ENCODE measurements at places on chromosomes 1 and 21.

DNA sequence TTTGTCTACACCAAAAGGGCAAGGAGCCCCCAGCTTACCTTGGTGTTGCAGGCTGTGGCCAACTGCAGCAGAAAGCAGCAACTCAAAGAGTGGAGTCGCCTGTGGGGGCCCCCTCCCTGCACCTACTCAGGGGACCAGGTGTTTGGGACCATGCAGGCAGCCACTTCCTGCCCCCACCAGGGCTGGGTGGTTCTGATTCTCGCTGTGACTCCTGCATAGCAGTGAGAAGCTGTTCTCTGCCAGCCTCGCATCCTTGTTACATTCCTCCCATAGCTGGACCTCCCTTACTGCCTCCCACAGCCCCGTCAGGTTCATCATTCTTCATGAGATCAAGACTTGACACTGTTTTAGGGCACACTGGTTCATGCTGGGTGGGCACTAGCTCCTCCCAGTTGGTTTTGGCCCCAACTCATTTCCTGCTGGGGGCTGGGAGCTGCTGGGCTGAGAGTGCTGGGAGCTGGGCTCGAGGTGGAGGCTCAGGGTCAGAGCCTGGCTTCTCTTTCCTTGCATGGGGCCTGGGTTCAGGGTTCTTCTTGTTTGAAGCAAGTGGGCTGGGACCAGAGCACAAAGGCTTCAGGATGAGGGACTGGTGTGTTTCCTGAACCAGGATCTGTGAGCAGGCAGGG lies 146.9 kb upstream of the C1orf174 start:
- no peak for DNase-seq

DNA sequence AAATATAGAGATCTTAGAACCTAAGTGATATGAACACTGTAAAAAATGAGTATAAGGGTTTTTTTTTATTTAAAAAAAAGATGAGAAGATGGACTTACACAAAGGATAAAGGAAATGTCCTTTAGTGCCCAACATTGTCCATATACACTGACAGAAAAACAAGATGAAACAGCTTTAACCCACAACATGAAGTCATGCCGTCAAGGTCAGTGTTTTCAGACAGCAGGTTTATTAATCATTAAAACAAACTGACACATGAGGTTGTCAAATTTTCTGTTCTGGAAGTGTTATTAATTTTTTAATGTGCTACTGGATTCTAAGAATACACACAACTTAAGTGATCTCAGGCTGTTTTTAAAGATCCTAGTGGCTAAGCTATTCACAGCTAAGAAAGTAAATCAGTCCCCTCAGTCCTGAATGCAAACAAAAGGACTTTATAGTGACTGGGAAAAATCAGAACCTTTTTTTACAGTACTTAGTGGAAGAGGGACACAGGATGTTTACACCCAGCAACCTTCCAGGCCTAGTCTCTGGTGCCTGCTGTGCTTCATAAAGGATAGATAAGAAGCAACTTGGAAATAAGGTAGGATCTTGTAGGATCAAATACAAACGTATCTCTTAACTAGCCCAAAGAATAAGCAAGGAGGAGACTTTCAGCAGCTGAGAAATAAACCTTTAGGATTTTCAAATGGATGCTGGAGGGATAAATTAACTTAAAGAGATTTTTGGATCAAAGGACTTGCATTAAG lies 21.9 kb upstream of the PKN2 start:
- no peak for DNase-seq

DNA sequence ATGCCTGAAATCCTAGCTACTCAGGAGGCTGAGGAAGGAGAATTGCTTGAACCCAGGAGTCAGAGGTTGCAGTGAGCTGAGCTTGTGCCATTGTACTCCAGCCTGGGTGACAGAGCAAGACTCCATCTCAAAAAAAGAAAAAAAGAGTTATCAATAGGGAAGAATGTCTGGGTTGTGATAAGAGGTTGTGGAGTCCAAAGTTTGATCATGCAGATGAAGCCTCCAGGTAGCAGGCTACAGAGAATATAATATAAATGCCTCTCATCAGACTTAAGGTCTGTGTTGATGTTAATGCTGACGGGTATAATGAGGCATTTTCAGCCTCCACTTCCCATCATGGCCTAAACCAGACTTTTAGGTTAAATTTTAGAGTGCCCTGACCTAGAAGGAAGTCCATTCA lies 24.6 kb downstream of the TLR5 start:
- DNase-seq, result no peak

GRCh38 chr1:99955375-99955774 lies 14.4 kb upstream of the SLC35A3 start:
- no peak for DNase-seq

DNA sequence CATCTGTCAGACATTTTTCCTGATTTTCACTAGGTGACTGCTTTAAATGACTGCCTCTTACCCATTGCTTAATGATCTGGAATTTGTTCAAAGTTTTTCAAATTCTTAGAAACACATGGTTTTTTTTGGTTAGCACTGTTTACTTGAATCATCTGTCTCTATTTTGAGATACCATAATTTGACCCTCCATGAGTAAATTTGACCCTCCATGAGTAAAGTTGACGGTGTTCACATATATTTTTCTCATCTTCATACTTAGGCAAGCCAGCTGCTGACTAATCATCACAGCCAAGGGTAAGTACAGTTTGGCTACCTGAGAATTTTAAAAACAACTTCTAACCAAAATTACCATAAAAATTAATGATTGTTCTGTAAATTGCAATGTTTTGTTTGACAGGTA lies 586.5 kb downstream of the PTBP2 start:
- no peak for DNase-seq

- peak; percentile 6 for DNase-seq
These were observed 101.0 kb downstream of the PDE9A start for GRCh38 chr21:42754270-42754933.

- DNase-seq, result no peak
These were observed 458.1 kb downstream of the DISC1 start for GRCh38 chr1:232084584-232085223.

DNA sequence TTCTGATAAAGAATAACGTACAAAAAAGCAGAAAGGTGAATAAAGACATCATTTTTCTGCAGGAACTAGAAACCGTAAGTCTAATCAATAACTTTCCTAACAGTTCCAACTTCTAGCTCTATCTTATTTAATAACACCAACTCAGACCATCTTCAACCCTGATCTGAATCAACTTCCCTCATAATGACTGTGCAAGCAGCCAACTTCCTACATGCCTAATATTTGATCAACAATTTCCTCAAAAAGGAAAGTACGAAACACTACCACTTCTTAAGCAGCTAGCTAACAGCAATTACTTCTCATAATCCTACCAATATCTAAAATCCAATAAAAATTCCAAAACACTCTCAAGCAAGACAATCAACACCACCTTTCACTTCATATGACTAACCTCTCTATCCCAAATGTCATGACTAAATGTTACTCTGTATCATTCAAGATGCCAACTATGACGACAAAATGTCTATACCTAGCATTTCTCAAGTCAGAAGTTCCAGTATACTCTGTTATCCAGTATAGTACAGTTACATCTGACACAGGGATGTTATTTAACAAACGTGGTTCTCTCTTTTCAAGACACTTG lies 1.7 kb downstream of the COP1 start:
- no peak for DNase-seq

Data from cerebellar nuclear complex (tissue), 1 donor.